CD4-positive, alpha-beta memory T cell (primary cell): ENCODE measurements at places on chromosomes 11 and 22. TPM values are rescaled to one million over a fixed set of nuclear protein-coding genes. Genes with fewer than 3 reads are reported as not detected.

GRCh38 chr11:134664447-134665187, 252.6 kb upstream of the B3GAT1 start:
- H3K4me1 ChIP-seq: no peaks in the 10 kb centered on the region
- no peak for DNase-seq
- H3K36me3 ChIP-seq: no peaks in the 10 kb centered on the region
- no peak overlapping the region for H3K27ac ChIP-seq

- DNase-seq: peak; percentile 76
- H3K27ac ChIP-seq: peak overlapping the region; percentile 16
- no peaks in the 10 kb centered on the region for H3K36me3 ChIP-seq
These were observed 110.0 kb downstream of the KIAA1671 start for GRCh38 chr22:25062386-25063085.

DNA sequence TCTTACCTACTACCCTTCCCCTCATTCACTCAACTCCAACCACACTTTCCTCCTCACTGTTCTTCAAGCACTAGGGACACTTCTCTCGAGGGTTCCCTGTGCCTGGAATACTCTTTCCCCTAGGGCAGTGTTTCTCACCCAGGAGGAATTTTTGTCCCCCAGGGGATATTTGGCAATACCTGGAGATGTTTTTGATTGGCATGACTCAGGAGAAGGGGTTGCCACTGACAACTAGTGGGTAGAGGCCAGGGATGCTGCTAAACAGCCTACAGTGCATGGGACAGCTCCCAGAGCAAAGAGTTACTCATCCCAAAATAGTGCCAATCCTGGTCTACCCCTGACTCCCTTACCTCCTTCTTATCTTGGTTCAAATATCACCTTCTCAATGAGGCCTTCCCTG, 40.0 kb downstream of the BTG4 start:
- no peak overlapping the region for H3K27ac ChIP-seq
- no peak overlapping the region for H3K4me3 ChIP-seq
- no peak for DNase-seq

The ROBO4 gene
- not detected for total RNA-seq

The CYTH4 gene
- total RNA-seq: 169 TPM

DNA sequence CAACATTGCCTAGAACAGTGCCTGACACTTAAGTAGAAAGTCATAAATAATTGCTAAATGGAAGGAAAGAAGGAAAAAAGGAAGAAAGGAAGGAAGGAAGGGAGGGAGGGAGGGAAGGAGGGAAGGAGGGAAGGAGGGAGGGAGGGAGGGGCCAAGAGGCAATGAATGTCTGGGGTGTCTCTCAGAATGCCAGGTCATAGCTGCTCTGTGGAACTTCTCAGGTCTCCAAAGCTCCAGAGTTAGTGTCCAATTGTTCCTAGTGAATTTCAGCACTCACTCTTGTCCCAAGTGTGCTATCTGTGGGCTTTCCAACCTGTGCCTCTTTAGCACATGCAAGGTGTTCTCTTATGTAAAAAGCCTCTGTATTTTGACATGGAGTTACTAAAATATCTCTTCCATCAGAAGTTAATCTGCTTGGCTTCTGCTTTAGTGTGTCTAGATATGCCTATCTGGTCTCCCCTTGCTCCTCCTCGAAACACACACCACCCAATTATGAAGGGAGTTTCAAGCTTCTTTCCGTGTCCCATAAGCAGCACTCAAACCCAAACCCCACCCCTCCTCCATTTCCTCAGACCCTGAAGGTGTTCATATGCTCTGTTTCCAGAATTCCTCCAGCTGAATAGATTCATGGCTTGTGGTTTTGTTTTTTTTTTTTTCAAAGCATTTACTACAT, 56.5 kb downstream of the FAM76B start:
- H3K27ac ChIP-seq: no peak overlapping the region
- peaks cover 10% of the 10 kb centered on the region for H3K4me1 ChIP-seq
- no peaks in the 10 kb centered on the region for H3K36me3 ChIP-seq
- H3K4me3 ChIP-seq: no peak overlapping the region
- no peak for DNase-seq
- H3K27me3 ChIP-seq: no peaks in the 10 kb centered on the region

- no peak for DNase-seq
- H3K27ac ChIP-seq: peak overlapping the region; percentile 89
- H3K27me3 ChIP-seq: no peaks in the 10 kb centered on the region
- H3K4me1 ChIP-seq: peaks cover 99% of the 10 kb centered on the region
These were observed 90.1 kb downstream of the ETS1 start for GRCh38 chr11:128497061-128497775.

GRCh38 chr22:19824212-19824925, 30.3 kb downstream of the GNB1L start:
- H3K36me3 ChIP-seq: peaks cover 3% of the 10 kb centered on the region
- H3K4me3 ChIP-seq: no peak overlapping the region
- no peak overlapping the region for H3K27ac ChIP-seq
- DNase-seq: no peak
- no peaks in the 10 kb centered on the region for H3K4me1 ChIP-seq

- H3K36me3 ChIP-seq: no peaks in the 10 kb centered on the region
- no peak overlapping the region for H3K27ac ChIP-seq
- no peaks in the 10 kb centered on the region for H3K4me1 ChIP-seq
- H3K27me3 ChIP-seq: no peaks in the 10 kb centered on the region
- H3K4me3 ChIP-seq: no peak overlapping the region
- DNase-seq: no peak
These were observed 31.9 kb upstream of the RTL6 start for GRCh38 chr22:44529827-44530523.

- H3K27ac ChIP-seq: no peak overlapping the region
- H3K27me3 ChIP-seq: no peaks in the 10 kb centered on the region
- H3K36me3 ChIP-seq: no peaks in the 10 kb centered on the region
- H3K4me3 ChIP-seq: no peak overlapping the region
- DNase-seq: no peak
These were observed 49.9 kb upstream of the GRK3 start for GRCh38 chr22:25514436-25515180.

The TCN1 gene
- total RNA-seq: 0.42 TPM

GRCh38 chr11:130689222-130689908, 226.9 kb downstream of the SNX19 start:
- no peak for DNase-seq
- H3K4me1 ChIP-seq: no peaks in the 10 kb centered on the region
- H3K27me3 ChIP-seq: no peaks in the 10 kb centered on the region
- H3K36me3 ChIP-seq: no peaks in the 10 kb centered on the region
- no peak overlapping the region for H3K4me3 ChIP-seq

DNA sequence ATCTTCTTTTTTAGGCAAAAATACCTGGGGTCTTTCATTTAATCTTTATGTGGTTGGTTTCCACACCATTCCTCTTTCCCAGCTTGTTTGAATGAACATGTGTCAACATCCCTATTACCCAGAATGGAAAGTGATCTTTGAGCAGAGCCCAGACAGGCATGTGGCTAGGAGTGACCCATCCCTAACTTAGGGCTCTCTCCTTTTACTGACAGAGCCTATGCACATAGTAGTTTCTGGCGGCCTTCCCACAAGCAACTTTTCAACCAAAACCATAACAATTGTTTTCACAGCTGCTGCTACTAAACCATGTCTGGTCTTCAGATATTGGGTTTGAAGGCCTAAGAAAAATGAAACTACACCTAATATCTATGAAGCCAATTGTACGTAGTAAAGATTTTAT, 107.5 kb downstream of the TENM4 start:
- H3K36me3 ChIP-seq: no peaks in the 10 kb centered on the region
- no peak overlapping the region for H3K4me3 ChIP-seq
- no peaks in the 10 kb centered on the region for H3K27me3 ChIP-seq
- H3K27ac ChIP-seq: no peak overlapping the region

DNA sequence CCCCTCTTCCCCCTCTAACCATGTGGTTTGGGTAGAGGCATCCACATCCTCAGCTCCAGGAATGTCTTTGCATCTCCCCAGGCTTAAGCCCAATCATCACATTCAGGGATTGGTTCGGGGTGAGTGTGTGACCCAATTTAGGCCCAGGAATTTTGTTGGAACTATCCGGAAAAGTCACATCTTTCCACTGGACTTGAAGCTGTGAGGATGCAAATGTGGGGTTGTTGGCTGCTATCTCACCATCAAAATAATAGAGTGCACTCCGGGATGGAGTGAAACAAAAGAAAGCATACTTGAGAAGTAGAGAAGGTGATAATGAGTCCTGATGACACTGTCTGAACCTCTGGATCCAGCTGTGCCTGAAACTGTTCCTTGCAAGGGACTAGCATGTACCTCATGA, 33.8 kb upstream of the OLFML1 start:
- H3K4me1 ChIP-seq: no peaks in the 10 kb centered on the region
- H3K4me3 ChIP-seq: no peak overlapping the region
- no peak overlapping the region for H3K27ac ChIP-seq
- no peak for DNase-seq
- no peaks in the 10 kb centered on the region for H3K36me3 ChIP-seq

- no peak for DNase-seq
- peaks cover 18% of the 10 kb centered on the region for H3K4me1 ChIP-seq
- H3K27ac ChIP-seq: no peak overlapping the region
- H3K36me3 ChIP-seq: no peaks in the 10 kb centered on the region
- no peak overlapping the region for H3K4me3 ChIP-seq
These were observed 4.7 kb downstream of the SIK2 start for GRCh38 chr11:111606986-111607385.

DNA sequence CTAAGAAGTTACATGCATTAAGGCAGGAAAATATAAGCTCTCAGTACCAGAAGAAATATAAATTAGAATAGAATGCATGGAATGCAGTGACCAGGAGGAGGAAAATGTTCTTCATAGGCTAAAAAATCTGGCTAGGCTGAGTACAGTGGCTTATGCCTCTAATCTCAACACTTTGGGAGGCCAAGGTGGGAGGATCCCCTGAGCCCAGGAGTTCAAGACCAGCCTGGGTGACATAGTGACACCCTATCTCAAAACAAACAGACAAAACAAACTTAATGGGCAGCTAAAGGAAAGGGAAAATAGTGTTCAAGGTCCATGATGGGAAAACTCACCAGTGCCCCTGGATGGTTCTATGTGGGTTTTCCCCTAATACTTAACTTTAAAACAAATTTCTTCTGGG, 78.3 kb upstream of the RASSF10 start:
- no peaks in the 10 kb centered on the region for H3K36me3 ChIP-seq
- H3K27me3 ChIP-seq: no peaks in the 10 kb centered on the region
- no peaks in the 10 kb centered on the region for H3K4me1 ChIP-seq
- DNase-seq: no peak

DNA sequence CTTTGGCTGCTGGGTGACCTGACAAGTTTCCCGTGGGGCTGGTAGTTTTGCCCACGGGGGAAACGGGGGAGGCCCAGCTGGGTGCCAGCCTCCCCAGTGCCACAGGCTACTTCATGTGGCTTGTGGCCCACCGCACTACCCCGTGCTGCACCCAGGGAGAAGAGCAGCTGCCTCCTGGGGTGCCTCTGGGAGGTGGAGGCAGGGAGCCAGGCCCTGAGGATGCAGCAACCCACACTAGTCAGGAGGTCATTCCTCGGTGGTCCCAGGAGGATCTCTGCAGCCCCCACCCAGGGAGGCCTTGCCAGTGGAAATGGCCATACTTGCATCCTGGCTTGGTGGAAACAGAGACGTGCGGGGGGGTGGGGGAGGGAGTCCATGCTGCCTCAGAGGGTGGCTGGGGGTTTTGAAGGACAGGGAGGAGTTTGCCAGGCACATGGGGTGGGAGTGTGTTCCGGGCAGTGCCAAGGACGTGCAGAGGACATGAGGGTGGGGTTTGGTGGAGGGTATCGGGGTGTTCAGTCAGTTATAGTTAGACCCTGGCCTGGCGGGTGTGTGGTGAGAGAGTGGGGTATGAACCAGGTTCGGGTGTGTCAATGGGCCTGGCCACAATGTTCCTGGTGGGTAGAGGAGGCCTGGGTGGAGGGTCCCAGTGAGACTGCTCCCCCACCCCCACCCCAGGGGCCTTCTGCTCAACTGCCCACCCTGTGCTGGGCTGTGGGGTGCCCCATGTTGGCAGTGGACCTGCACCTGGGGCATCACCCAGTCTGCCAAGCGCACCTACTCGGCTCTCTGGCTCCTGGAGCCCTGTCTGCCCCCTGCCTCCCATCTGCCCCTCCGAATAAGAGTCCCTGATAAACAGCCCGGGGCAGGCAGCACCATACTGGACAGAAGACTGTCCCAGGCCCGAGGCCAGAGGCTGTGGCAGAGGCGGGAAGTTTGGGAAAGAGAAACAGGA, 3.8 kb downstream of the PIM3 start:
- no peak overlapping the region for H3K4me3 ChIP-seq
- DNase-seq: peak; percentile 51
- H3K4me1 ChIP-seq: peaks cover 41% of the 10 kb centered on the region
- H3K36me3 ChIP-seq: peaks cover 22% of the 10 kb centered on the region
- H3K27ac ChIP-seq: peak overlapping the region; percentile 98
- no peaks in the 10 kb centered on the region for H3K27me3 ChIP-seq

- peak overlapping the region; percentile 24 for H3K4me3 ChIP-seq
- DNase-seq: no peak
- H3K27me3 ChIP-seq: peaks cover 23% of the 10 kb centered on the region
- no peak overlapping the region for H3K27ac ChIP-seq
These were observed 30.4 kb upstream of the TRIM29 start for GRCh38 chr11:120168108-120168959.

The GRAMD1B gene
- 19.5 TPM for total RNA-seq

GRCh38 chr11:114322934-114323333, 26.7 kb downstream of the NNMT start:
- H3K4me3 ChIP-seq: no peak overlapping the region

DNA sequence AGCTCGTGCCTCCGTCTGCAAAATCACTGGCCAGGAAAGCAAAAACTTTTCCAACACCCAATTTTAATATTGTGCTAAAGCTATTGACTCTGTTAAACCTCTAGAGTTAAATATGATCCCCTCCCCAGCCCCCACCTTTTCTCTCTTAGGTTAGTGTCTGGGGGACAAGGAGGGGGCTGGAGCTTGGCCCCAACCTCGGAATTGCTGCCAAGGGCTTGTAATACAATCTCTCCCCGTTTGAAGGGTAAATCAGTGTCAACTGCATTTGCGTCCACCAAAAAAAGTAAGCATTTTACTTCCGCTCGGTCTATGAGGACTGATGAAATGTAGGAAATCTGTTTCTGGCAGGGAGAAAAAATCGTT, at the start of gene GAS2:
Gene GAS2 (plus strand): TSS at position 287 of the 363 bp plus-strand sequence. CDS start 8,259 bp downstream, outside the sequence.
- H3K36me3 ChIP-seq: no peaks in the 10 kb centered on the region
- H3K27ac ChIP-seq: no peak within 1 kb of the TSS
- DNase-seq: no peak
- no peak within 1 kb of the TSS for H3K4me3 ChIP-seq
- H3K27me3 ChIP-seq: peaks cover 7% of the 10 kb centered on the region
- H3K4me1 ChIP-seq: no peaks in the 10 kb centered on the region
